ENCODE measurements at places on chromosomes 11 and 22.

GRCh38 chr11:35346472-35347156, 72.7 kb downstream of the SLC1A2 start:
- no peak for DNase-seq

DNA sequence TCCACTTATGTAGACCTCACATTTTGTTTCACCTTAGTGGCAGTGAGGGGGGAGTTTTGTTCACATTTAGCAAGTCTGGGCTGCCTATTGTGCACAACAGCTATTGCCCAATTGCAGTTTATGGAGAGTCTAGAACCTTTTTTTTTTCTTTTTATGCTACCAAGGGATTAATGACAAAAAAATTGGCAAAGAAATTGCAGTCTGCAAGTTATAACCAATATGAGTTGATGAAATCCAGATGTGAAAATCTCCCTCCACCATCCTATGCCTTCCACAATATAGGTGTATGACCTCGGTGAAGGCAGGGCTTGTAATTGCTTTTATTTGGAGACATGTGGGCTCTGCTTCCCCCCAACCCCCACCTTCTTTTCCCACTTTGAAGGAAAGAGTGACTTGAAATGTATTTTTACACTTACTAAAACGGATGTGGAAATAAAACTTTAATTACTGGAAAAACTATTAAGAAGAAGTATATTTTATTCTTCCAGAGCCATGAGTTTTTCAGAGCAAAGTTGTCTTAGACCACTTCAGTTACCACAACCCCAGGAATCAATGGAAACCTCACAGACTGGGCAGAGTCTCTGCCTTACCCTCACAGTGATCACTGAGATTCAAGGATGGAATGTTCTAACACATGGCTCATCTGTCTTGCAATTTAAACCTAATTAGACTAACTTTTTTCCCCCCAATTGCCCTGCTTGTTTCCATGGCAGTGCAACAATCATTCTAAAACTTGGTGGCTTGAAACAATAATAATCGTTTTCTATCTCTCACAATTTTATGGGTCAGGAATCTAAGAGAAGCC, 120.8 kb upstream of the SLC5A12 start:
- no peak for DNase-seq

DNA sequence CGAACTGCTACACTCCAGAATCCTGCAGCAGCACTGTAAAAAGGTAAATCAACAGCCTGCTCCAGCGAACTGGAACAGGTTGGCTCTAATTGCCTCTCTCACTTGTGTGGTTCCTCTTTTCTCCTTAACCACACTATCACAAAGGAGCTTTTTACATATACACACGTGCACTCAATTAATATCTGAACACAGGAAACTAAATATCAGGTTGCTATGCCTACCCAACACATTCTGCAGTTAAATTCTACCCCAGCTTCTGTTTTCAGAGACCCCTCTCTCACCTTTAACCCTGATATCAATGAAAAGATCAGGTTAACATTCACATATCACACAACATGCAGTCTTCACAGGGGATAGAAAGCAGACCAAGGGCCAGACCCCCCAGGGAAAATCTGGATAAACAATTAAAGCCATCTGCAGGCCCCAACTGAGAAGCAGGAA, 11.0 kb downstream of the RBFOX2 start:
- DNase-seq = no peak

- no peak for DNase-seq
Measured at GRCh38 chr11:5698281-5698680, 8.7 kb downstream of the TRIM22 start.

DNA sequence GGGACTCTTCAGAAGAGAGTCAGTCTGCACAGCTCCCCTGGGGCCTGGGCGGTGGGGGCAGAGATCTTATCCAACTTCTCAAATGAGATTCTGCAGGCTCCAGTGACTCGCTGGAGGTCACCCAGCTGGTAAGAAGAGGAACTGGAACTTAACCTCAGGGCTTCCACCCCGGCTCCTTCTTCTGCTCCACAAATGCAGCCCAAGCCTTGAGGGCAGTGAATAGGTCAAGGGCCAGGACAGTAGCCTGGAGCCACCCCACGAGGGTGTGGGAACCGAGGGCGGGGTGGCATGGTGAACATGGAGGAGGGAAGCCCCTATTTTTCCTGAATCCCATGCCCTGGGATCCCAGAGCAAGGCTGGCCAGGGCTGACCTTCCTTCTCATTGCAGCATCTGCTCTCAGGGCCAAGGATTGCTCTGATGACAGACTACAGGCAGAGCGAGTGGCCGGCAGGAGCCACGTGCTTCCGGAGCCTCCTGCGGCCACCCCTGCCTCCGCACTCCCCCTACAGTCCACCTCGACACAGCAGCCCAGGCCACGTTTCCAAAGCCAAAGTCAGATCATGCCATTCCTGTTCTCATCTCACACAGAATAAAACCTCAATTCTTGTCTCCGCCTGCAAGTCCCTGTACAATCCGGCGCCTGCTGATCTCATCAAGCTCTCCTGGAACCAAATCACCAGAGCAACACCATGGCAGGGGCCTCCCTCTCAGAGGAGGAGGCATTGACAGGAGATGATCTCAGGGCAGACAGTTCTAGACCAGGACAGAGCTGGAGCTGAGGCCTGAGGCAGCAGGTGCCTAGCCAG, 21.1 kb upstream of the UPK3A start:
- no peak for DNase-seq

DNA sequence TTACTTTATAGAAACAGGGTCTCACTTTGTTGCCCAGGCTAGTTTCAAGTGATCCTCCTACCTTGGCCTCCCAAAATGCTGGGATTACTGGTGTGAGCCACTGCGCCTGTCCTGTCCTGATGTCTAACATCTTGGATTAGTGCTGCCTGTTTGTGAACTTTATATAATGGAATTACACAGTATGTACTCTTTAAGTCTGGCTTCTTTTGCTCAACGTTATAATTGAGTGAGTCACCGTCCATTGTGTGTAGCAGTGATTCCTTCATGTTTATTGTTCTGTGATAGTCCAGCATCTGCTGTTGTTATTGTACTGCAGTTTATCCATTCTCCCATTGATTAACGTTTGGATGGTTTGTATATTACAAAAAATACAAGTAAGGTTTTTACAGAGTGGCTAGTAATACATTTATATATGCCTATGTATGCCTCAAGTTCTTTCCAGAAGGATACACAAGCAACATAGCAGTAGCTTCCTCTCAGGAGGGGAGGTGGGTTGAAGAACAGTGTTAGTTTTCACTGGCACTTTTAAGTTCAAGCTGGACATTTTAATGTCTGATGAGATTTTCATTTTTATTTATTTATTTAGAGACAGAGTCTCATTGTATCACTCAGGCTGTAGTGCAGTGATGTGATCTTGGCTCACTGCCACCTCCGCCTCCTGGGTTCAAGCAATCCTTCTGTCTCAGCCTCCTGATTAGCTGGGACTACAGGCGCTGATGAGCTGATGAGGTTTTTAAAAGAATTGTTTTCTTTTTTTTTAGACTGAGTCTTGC, 25.2 kb upstream of the MICALL1 start:
- no peak for DNase-seq

- no peak for DNase-seq
Measured at GRCh38 chr22:24848559-24849168, 42.7 kb downstream of the SGSM1 start.

DNA sequence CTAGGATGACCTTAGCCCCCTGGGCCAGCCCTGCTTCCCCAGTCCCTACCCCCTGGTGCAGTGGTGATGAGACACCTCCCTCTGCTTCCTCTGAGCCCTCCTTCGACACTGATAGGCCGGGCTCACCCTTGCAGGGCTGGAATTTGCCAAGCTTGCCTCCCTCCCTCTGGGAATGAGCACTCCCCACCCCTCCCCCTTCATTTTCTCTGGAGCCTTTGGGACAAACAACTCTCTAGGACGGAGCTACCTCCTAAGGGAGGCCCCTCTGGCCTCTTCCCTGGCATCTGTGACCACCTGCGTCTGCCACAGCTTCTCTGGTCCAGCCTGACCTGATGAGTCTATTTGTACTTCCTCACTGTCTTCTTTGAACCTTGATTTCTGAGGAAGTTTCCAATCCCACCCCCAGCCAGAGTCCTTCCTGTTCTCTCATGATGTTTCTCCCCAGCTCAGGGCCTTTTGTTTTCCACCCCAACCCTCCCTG, 53.3 kb upstream of the ADA2 start:
- DNase-seq = no peak

DNA sequence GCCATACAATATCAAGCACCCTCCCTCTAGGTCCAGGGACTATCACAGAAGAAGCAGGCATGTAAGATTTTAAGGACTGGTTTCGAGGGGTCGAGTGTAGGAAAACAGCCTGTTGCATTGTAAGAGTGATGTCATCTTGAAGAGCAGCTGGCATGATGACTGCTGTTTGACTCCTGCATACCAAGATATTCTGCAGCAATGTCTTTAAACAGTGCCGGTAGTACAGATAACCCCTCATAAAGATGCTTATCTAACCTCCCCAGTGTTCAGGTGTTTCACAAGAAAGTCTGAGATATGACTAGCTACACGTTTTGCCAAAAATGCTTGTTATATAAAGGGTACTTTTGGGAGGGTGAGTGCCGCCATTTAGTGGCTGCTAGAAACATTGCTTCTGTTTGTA, 12.0 kb downstream of the FAM111A start:
- no peak for DNase-seq

DNA sequence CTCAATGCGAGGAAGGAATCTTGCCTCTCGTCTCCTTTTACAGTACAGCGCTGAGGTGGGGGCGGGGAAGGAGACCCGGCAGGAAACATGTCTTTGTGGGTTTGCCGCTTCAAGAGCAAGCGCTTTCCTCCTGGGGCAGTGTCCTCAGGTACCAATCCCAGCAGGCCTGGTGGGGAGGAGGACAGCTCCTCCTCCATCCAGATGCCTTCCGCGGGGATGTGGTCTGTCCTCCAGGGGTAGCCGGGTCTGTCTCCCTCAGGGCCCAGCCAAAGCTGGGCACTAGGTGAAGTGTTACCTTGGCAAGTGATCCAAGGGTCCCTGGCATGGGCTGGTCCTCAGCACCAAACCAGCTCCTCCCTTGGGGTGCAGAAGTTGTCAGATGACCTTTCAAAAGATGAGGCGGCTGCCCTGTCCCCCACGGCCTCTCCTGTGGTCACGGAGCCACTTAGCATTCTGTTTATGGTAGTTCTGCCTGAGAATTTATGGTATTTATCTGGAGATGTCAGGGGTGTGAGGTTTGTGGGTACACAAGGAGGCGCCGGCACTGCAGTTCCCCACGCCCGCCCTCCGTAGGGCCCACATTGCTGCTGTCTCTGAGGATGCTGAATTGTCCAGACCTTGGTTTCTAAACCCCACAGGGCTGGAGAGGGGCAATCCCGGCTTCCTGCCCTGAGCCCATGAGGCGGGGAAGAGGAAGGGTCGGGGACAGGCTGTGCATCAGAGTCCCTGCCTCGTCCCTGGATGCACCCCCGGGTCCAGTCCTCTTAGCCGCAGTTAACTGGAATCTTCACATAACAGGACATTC, 93.5 kb upstream of the ANO1 start:
- no peak for DNase-seq

GRCh38 chr11:117210620-117211019, 11.4 kb downstream of the TAGLN start:
- no peak for DNase-seq

GRCh38 chr11:1592628-1593027, 5.5 kb downstream of the KRTAP5-2 start:
- no peak for DNase-seq

DNA sequence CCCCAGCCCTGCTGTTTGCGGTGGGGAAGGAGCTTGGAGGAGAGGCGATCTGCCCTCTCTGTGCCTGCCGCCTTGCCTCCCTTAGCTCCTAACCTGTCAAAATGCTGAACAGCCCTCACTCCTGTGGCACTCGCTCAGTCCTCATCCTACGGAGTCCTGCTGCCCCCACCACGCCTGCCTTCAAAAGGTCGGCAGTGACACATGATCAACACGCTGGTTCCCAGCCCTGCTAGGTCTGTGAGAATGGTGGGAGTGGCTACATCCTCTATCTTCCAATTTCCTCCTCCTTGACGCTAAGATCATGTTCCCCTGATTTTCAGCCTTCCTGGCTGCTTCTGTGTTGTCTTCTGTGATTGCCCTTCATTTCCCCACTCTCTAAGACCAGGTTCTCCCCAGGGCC, 120.2 kb upstream of the TBCEL start:
- no peak for DNase-seq

GRCh38 chr22:30433773-30434172, 8.2 kb downstream of the MTFP1 start:
- DNase-seq = no peak

DNA sequence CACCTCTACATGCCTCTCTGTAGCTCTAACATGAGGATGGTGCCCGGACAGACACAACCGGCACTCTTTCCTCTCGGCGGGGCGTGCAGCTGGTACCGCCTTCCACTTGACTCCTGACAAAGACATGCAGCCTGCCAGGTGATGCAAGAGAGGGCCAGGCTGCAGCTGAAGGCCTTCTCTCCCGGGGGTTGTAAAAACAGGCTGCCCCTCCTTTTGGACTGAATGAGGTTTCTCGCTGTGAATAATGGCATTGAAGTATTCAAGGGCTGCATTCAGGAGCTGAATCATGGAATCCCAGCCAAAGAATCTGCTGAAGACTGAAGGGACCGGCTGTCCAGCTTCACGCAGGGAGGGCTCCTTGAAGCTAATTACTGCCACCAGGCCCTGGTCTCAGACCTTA, 110.9 kb downstream of the GALNT18 start:
- no peak for DNase-seq

DNA sequence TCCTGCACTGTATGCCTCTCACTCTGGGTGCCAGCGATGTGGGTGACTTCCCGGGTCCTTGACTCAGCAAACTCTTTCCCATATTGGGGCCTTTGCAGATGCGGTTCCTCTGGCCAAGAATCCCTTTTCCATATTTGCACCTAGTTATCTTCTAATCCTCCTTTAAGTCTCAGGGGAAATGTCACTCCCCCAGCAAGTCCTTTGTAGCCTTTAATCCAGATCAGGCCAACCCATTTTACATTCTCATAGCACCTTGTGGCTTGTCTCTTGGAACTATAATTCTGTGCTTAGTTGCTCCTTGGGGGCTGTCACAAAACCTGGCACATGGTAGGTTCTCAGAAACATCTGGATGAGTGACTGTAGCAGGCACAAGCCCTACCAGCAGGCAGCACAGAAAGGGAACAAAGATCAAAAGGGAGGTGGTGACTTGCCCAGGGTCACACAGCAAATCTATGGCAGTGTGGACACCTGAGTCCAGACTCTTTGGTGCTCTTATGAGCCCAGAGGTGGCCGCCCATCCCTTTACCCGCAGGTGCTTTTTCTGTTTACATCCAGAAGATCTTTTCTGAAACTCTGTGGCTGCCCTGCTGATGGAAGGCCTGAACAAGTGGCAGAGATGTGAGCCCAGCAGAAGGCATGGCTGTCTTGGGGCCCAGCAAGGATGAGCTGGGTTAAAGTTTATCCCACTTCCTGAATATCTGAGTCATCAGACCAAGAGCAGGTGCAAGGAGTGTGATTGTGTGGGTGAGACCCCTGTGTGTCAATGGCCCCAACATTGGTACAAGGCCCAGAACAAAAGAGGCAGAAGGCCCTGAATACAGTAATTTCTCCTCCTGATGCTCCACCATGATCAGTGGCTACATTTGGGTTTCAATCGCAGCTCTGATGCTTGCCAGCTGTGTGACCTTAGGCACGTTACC, 78.6 kb upstream of the GRK3 start:
- no peak for DNase-seq
